Muscle of back (tissue), 13 donors: ENCODE measurements at places on chromosomes 11 and 22. TPM values are rescaled to one million over a fixed set of nuclear protein-coding genes. Genes with fewer than 3 reads are reported as not detected.

The MYBPC3 gene
- 0.40 TPM for polyA plus RNA-seq

The SCGB1A1 gene
- not detected for polyA plus RNA-seq

The GRM5 gene
- 0.12 TPM for polyA plus RNA-seq

The OR8G5 gene
- polyA plus RNA-seq: not detected

The CNTF gene
- polyA plus RNA-seq: 1.0 TPM

The NCAM1 gene
- polyA plus RNA-seq: 153 TPM

The SERHL2 gene
- 2.0 TPM for polyA plus RNA-seq

DNA sequence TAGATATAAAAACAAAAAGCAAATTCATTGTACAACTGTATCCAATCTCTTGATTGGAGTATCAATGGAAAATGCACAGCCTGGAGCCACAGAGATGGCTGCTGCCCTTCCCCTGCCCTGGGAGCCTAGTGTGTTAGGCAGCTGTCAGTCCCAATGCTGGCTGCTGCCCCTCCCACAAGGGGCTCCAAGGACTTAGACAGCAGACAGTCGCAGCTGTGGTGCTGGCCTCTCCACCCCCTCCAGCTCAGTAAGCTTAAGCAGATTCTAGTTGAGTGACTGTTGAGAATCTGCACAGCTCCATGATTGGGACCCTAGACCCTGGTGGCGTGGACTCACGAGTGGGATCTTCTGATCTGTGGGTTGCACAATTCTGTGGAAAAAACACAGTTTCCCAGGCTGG, 1511.2 kb downstream of the FAM181B start:
- no peak for DNase-seq

- no peak for DNase-seq
Observed at GRCh38 chr11:70420008-70420464, 21.7 kb downstream of the CTTN start.

DNA sequence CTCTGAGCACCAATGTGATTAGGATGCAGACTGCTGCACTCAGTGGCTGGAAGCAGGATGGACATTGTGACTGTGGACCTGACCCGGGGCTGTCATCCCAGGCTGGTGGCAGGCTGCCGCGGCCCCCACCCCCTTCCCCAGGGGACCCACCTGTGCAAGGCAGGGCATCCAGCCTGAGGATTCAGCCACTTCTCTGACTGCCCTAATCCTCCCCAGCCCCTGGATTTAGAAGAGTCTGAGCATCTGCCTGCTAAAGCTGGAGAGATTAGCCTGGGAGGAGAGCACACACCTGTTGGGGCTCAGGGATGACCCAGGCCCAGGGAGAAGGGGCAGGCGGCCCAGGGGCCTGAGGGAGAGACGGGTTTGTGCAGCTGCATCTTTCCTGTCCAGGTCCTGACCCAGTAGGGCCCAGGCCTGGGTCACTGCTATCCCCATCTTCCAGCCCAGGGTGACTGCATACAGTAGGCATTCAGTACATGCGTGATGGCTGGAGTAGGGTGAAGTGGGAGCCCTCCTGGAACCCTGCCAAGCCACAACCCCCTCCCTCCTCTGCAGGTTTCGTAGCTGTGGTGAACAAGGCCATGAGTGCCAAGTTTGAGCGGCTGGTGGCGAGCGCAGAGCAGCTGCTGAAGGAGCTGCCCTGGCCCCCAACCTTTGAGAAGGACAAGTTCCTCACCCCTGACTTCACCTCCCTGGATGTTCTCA, 12.1 kb downstream of the DPP3 start:
- DNase-seq: no peak

DNA sequence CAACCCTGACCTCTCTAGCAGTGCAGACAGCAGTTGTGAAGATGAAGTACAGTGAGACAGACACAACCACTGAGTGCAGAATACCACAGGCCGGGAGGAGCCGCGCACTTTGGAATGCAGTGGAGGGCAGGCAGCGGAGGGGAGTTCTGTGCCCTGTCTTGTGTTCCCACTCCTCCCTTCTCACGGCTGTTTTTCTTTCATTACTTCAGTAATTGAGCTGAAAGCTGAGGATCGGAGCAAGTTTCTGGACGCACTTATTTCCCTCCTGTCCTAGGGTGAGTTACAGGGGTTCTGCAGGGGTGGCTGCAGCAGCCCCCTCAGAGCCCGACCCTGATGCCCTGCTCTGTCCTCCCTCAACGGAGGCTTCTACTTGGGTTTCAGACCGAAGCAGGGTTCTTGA, 5.6 kb downstream of the CLDN5 start:
- no peak for DNase-seq

GRCh38 chr22:25109878-25110595, 89.6 kb upstream of the CRYBB3 start:
- no peak for DNase-seq

DNA sequence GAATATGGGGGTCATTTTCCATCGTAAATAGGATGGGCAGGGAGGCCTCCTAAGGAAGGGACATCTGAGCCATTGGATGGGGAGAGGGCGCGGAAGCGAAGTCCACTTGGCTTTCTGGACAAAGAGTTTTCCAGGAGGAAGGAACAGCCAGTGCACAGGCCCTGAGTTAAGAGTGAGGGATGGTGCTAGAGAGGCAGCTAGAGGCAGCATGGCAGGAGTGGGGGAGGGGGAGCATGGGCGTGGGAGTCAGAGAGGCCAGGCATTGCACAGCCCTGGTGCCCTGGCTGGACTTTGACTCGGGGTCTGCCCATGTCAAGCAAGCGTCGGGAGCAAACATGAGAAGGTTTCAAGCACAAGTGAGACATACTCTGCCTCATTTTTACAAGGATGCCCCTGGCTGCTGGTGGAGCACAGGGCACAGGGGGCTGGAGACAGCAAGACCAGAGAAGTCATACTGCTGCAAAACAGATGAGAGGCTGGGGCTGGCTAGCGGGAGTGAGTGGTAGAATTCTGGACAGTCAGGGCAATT, 9.0 kb downstream of the GNAZ start:
- no peak for DNase-seq

GRCh38 chr11:11125618-11126017, 227.4 kb downstream of the CSNK2A3 start:
- no peak for DNase-seq

DNA sequence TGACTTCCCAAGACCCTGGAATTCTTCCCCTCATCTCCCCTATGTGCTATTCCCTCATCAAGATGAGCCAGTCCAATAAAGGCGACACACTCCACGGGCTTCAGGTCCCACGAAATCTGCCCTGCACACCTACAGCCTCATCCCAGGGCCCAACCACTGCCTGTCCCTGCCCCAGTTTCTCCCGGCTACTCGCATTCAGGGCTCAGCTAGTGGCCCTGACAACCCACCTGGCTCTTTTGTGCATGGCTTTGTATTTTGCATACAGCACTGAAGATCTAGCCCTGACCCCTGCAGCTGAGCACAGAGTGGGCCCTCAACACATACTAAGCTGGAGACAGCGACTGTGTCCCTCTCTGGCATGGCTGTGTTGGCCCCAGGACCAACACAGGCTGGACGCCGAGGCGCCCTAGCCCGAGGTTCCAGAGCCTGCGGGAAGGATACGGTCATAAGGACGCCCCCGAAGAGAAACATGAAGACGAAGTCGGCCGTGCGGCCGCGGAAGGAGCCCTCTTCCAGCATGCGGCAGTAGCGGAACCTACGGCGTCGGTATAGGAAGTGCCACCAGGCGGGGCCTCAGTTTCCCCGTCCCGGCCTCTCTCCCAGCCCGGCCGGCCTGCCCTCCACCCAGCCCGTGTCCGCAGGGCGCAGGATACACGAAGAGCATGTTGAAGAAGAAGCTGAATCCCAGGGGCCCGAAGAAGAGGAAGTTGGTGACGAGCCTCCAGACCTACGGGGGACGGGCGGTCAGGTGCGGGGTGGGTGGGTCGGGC, 710 bp downstream of the DERL3 start:
- no peak for DNase-seq

DNA sequence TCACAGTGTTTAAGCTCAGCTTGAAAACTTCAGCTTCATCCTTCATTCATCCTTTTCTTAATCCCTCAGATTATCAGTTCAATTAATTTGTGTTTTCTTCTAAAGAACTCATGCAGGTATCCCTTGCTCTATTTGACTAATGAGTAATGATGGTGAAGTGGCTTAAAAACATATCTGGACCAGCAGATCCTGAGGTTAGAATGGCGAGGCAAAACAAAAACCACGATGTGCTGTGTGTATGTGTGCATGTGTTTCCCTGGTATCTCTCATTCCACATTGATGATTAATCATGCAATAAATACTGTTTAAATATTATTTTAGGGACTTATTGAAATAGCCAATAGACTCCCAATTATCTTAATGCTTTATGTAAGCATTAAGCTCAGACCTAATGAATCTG, 437.0 kb downstream of the DYNC2H1 start:
- no peak for DNase-seq

GRCh38 chr11:75248924-75249256, 8.3 kb downstream of the TPBGL start:
- no peak for DNase-seq

DNA sequence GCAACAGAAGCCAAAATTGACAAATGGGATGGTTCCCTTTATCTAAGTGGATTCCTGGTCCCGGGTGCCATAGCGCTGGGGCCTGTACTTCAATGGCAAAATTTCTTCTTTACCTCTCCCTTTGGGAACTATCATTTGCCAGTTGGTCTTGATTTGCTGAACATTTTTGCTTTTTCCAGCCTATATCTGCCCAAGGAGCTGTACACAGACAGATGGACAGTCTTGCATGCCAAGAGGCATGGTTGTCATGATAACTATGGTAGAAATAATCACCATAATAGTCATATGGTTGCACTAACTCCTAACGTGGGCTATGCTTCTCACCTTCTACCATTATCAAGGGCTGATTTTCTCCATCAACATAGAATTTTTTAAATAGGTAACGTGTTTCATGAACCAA, 1030.9 kb downstream of the OPCML start:
- DNase-seq: no peak

DNA sequence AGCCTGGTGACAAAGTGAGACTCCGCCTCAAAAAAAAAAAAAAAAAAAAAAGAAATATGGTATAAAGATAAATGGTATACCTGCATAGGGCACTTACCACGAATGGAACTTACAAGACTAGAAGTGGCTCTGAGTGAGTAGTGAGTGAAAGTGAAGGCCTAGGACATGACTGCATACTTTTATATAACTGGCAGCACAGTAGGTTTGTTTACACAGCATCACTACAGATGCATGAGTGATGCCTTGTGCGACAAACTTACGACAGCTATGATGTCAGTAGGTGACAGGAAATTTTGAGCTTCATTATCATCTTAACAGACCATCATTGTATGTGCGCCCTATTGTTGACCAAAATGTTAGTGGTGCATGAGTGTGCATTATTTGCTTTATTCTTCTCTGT, 17.7 kb downstream of the XRCC6 start:
- DNase-seq: no peak
